ENCODE measurements at places on chromosomes 7 and 10. TPM values are rescaled to one million over a fixed set of nuclear protein-coding genes. Genes with fewer than 3 reads are reported as not detected.

ARMC3 gene
- not detected for total RNA-seq

RAB19 gene
- total RNA-seq, result 4.2 TPM

LRIT1 gene
- not detected for total RNA-seq

WEE2 gene
- 3.6 TPM for total RNA-seq

AKR1D1 gene
- total RNA-seq, result 25.4 TPM

HOXA10 gene
- total RNA-seq, result 9.9 TPM

H2BK1 gene
- total RNA-seq, result not detected

DNA sequence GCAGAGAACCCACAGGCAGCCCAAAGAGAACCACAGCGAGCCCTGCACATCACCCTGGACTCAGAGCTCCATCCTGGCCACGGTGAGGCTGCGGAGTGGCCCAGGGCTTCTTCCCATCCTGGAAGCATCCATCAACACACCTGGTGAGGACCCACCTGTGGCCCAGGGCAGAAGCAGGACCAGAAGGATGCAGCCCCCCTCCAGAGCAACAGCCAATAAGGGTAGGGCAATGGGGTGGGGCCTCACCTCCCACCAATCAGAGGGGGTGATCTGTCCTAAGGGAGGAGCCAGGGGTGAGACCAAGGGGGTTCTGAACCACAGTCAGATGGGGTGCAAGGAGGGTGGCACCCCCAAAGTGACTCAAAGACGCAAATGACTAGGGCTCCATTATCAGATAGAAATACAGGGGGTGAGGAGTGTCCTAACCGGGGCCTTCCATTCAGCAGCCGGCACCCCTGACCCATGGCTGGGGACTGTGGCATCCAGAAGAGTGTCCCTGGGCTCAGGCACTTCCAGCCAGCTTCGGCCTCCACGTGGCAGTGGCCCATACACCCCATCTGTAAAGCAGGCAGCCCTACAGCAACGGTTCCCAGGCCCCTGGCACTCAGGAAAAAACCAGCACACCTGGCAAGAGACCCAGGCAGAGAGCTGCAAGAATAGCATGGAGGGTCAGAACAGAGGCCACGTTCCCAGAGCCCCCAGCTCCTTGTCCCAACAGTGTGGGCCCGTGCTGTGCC is 36.9 kb downstream of the STK32C start:
- no peak for DNase-seq

DNA sequence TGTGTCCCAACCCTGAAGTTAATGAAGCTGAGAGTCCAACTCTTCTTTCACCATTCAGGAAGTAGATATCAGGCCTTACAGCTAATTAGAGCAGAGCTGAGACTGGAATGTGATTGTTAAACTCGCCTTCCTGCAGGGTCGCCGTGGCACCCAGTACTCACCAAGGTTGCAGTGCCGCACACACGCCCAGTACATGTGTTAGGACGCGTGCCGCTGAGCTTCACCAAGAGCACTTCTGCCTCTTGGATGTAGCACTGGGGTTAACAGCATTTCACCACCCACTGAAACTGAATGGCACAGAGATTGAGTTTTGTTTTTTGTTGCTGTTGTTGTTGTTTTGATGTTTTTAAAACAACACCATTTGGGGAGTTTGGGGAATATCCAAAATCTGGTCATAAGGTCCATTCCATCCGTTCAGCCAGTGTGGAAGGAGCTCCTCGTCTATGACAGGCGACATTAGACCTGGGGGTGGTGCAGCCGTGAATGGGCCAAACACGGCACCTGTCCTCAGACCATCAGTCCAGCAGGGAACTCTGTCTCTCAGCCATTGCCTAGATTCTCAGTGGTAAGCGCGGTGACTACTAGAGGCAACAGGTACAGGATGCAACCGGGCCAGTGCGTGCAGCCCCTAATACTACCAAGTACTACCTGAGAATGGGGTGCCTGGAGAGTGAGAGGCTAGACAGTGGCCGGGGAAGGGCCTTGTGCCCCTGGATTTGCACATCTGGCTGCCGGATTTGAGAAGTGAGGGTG is 21.9 kb downstream of the WIPI2 start:
- DNase-seq, result no peak

DNA sequence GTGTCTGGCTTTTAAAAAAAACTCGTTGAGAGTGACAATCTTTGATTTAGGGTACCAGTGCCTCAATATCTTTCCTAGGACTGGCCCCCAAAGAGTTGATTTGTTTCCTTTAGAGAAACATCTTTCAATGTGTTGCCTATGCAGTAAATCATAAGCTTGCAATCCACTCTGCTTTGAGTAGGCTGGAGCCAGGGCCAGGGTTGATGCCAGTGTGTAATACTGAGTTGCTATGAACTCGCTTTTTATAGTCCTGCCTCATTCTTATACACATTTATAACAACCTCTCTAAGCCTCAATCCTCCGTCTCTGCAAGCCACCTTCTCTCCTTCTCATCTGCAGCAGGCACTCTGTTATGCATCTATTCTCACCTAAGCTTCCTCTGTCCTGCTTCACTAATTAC is 674.9 kb upstream of the POM121L12 start:
- no peak for DNase-seq

- no peak for DNase-seq
Measured at GRCh38 chr10:117761695-117762094, 219.1 kb downstream of the EMX2 start.

DNA sequence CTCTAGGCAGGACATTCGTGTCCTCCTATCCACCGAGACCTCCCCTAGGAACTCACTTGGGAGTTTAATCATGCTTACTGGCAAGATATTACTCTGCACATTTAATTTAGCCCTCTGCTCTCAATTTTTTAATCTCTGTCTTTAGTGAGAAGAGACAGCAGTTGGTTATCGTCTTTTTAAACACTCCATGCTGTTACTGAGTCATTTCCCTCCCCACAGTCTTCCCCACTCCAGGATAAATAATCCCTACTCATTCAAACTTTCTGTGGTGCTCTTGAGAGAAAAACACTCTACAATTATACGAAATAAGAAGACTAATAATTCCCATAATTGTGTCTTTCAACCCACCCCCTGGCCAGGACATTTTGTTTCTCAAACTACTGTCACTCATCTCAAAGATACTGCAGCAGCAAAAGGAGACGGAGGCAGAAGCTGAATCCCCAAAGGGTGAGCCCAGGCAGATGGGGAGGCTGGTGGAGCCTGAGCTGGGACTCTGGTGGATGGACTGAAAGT is 84.2 kb downstream of the ANK3 start:
- no peak for DNase-seq

- DNase-seq, result no peak
Measured at GRCh38 chr10:1116051-1116450, 59.9 kb downstream of the WDR37 start.

DNA sequence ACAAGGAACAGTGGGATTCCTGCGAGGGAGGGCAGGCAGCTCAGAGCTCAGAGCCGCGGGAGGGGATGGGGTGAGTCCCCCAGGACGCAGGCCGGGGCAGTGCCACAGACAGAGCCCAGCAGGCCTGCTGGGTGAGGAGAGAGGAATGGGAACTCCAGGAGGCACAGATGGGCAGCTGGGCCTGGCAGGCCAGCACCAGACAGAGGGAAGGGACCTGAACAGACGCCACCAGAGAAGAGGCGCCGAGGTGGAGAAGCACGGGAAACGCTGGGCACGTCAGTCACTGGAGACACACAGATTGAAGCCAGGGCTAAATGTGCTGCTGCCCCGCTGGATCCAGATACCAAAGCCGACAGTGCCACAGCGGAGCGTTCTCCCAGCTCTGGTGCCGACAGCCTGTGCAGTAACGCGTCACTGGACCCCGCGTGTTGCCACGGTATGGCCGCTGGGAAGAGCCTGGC is 225.8 kb downstream of the MAD1L1 start:
- no peak for DNase-seq

DNA sequence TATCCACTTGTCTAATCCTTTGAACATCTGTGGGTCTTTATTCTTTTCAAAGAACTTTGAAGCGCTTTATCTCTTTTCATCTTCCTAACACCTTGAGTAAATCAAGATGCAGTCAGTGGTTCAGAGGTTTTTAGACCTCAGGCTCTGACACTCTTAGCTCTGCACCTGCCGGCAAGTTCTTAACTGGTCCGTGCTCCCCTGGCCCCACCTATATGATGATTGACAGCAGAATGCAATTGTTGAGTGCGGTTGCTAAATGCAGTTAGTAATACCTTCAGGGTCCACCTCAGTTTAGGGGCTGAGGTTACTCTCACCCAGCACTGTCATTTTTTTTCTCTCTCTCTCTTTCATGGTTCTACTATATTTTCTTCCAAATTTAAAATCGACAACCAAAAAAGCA is 854.2 kb upstream of the AUTS2 start:
- DNase-seq, result no peak

DNA sequence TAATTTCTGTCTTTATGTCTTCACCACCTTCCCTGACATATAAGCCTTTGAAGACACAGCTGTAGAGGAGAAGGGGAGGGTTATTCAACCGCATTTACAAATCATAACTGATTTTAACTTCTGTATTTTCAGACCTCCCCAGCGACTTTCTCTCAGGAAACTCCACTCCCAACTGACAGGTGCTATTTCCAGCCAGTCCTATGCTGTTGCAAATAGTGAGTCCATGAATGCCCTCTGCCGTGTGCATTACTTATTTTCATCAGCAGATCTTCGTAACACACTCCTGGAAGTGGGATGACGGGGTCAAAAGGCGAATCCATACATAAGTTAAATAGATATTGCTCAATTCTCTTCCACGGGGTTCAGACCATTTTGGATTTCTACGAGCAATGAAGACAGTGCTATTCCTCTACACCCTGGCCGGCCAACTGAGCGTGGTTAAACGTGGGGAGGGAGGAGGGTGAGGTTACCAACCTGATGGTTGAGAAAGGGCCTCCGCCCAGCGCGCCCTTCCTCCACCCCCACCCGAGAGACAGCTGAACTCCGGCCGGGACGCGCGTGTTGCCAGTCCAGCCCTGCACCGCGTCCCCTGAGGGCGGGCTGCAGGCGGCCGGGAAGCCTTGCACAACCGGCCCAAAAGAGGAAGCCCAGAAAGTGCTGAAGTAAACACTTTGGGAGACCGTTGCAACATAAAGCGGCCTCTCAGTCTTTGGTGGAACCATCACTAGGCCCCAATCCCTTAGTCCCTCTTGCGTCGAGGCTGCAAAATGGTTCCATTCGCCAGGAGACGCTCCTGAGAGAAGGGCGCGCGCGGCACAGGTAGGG is at the start of gene APBB1IP:
TSS of gene APBB1IP (plus strand) at position 705 of the 825 bp plus-strand sequence. CDS start 53,986 bp downstream, outside the sequence.
- peak; percentile 36 for DNase-seq

DNA sequence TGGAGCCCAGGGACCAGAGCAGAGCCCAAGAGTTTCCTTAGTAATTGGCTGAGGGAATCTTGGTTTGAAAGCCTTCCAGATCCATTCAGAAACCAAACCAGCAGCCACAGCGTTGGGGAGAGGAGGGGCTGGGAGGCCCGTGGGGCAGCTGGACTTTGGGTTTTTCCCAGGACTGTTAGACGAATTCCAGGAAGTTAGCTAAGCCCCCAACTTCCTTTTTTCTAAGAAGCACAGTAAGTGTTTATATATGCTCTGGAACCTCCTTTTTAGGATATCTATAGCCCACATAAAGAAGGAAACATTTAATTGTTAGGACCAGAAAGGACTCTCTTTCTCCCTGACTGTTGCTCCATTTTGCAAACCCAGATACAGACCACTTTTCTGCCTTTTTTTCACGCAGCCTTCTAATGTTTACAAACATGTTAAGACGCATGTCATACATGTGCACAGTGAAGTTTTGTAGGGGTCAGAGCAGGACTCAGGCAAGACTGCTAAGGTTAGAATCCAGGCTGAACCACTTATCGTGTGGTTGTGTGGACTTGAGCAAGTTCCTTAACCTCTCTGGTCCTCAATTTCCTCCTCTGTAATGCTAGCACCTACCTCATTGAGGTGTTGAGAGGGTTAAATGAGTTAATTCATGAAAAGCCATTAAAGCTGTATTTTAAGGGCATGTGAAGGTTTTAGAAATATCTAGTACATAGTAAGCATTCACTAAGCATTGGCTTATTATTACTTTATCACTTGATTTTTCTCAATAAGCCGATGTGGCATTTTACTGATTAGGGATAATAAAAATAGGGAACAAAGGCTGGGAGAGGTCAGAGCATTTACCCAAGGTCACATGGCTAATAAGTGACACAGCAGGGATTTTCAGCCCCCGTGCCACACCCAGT is 42.4 kb downstream of the TBATA start:
- DNase-seq, result peak; percentile 68

- DNase-seq, result no peak
Measured at GRCh38 chr7:20959281-20959680, 172.6 kb upstream of the SP8 start.

DNA sequence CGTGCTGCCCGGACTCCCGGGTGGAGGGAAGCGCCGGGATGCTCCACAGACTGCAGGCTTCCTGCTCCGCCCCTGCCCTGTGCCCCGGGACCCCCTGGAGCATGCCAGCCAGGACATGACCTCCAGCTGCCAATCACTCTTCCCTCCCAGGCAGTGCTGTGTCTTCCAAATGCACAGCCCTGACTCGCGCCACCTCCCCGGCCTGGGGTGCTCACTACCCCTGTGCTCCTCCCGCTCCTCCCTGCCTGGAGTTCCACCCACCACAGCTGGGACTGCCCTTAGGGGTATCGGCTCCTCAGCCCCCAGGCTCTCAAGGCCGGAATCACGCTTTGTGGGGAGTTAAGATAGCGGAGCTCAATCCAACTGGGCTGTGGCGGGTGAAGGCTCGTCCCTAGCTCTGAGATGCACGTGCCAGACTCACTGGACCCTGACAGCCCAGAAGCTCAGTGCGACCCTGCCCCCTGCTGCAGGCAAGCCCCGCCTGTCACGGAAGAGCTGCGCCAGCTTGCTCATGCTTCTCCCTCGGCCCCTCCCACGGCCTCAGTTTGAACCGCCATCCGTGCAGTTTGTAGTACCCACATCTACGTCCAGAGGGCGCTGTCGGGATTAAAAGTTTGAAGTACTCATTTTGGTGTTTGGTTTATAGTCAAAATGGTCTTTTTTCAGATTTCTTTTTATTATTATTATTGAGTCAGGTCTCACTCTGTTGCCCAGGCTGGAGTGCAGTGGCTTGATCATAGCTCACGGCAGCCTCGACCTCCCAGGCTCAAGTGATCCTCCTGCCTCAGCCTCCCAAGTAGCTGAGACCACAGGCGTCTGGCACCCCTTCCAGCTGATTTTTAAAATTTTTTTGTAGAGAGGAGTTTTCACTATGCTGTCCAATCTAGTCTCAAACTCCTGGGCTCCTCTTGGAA is 142.5 kb upstream of the TCERG1L start:
- DNase-seq, result peak; percentile 88

- DNase-seq, result no peak
Measured at GRCh38 chr7:19011212-19011611, 106.2 kb downstream of the TWIST1 start.

- DNase-seq, result no peak
Measured at GRCh38 chr7:37327288-37327687, 121.4 kb downstream of the ELMO1 start.

- DNase-seq, result no peak
Measured at GRCh38 chr7:7698930-7699329, 19.5 kb downstream of the RPA3 start.

All from hepatocyte (in vitro differentiated cells).